ENCODE measurements at places on chromosomes 4 and X.

- DNase-seq: no peak
These were observed 218.1 kb downstream of the ANTXR2 start for GRCh38 chr4:79854856-79855502.

DNA sequence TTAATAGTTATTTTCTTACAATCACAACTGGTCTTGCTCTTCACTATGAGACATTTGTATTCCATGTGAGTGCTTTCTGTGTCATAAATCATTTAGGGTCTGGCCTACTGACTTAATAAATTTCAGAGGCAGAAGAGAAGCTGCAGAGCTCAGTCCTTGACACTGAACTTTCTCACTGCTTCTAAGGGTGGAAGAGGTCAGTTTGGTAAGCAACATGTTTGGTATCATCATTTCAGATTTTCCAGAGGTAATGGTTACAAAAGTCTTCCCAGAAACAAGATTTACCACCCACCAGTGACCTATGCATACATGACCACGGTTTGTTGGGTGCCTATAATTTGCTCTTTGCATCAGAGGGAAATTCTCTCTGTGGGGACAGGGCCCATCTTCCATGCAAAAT lies 148.6 kb downstream of the NR3C2 start:
- no peak for DNase-seq

GRCh38 chr4:636628-637159 lies 11.3 kb downstream of the PDE6B start:
- DNase-seq: no peak

- no peak for DNase-seq
These were observed 42.1 kb upstream of the UGT2B10 start for GRCh38 chr4:68773699-68774098.

DNA sequence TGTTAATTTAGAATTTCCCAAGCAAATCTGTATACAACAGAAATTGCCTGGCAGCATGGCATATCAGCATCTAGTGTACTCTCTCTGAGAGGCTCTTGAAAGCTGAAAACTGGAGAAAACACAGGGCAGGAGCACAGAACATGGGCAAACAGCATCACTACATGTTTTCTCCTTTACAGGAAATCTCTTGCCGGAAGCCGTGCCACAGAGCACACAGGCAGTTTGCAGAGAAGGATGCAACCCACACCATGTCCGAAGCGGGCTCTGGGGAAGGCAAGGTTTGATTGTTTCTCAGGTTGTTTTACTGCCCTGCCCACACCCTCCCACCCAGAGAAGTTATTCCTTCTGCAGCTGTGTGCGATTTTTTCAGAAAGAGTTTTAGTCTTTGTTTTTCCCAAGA lies 41.1 kb upstream of the FAM9C start:
- no peak for DNase-seq

DNA sequence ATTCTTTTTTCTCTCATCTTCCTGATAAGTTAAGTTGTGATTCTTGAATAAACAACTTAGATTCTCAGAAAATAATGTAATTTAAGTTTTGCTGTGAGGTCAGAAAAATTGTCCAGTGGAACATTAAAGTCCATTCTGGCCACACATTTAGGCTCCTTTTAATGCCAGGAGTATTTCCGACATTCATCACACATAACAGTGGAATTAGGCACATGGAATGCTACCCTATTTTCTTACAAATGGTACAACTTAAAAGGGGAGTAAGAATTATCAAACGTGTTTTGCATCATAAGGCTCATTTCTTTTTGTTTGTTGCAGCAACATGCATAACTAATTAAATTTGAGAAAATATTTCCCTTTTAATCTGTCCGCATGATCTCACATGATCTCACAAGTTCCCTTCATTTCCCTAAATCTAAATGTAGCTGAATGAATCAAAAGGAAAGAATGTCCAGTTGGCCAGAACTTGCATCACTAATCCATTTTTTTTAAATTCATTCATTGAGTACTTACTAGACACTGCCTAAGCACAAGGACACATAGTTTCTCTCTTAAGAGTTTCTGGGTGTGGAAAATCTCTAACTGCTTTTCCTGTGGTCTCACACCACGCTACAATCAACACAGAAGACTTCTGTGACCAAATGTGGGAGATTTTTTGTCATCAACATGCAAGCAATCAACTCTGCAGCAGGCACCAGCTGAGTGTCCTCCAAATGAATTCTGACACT lies 22.0 kb downstream of the SPARCL1 start:
- no peak for DNase-seq

DNA sequence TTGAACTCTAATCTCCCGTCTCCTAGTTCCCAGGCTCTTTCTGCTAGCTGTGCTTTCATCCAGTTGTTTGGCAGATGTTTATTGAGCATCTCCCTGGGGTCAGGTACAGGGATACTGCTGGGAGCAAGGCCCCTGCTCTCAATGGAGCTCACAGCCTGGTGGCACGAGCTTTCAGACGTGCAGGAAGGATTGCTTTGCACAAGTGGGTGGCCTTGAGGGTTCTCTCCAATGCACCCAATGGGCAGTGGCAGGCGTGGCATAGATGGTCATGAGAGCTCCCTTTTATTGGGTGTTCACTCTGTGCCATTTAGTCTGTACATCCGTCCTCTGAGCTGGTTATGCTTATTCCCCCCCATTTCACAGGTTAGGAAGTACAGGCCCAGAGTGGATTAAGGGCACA lies 235.2 kb downstream of the EVC2 start:
- DNase-seq: no peak

- DNase-seq: no peak
These were observed 20.4 kb upstream of the SFRP2 start for GRCh38 chr4:153809307-153809706.

DNA sequence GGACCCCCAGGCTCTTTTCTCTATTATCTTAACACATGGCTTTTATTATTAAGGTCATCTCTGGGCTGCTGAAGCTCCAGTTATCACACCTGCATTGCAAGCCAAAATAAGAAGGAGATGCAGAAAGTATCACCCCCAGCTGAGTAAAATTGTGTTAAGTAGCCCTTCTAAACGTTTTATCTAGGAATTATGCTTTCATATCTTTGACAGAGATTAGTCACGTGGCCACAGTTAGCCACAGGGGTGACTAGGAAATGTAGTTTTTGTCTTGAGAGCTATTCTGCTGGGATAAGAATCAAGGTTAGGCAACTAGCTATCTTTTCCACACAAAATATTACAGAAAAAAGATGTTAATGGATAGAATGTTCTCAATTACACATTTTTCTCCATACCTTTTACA lies 102.1 kb downstream of the ANXA3 start:
- no peak for DNase-seq

DNA sequence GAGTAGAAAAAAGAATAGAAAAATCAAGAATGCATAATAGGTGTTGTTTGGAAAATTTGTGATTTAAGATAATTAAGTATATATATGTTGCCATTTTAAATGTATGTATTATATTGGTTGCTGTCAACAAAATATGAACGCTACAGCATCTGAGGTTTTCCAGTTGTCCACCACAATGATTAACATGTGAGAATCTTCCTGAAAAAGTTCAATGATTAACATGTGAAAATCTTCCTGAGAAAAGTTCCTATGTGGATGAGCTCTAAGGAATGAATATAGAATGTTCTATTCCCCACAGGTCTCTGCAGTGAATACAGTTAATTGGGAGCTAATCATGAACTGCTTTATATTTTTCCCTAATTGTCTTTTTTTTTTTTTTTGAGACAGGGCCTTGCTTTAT lies 214.7 kb downstream of the CBR4 start:
- no peak for DNase-seq

DNA sequence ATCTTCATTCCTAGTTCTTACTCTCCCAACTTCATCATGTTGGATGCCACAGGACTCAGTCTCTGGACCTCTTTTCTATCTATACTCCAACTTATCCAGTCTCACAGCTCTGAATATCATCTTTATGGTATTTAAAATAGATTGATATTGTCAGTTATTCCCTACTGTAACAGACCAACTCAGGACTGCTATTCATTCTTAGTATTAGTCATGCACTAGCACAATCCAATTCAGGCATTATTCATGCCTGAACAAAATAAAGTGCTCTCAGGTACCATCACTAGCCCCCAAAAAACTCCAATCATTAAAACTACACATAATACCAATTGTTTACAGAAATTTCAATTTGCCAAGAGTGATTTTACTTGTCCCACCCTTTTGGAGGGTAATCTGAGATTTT lies 37.7 kb downstream of the FRYL start:
- DNase-seq: no peak

- no peak for DNase-seq
These were observed 28.4 kb upstream of the SLC10A7 start for GRCh38 chr4:146550161-146550560.

Measured in NCI-H2081 treated with DMSO at 0.1 percent for 48 hours (cell line).